Left renal pelvis (tissue), 4 donors: ENCODE measurements at places on chromosomes 3 and 15. TPM values are rescaled to one million over a fixed set of nuclear protein-coding genes. Genes with fewer than 3 reads are reported as not detected.

- no peak for DNase-seq
These were observed 7.4 kb downstream of the GLB1 start for GRCh38 chr3:33089515-33089914.

- no peak for DNase-seq
These were observed 100.7 kb downstream of the GALK2 start for GRCh38 chr15:49270541-49271421.

- no peak for DNase-seq
These were observed 14.7 kb downstream of the THBS1 start for GRCh38 chr15:39595338-39596221.

GRCh38 chr3:184742676-184743135 is 30.8 kb upstream of the MAGEF1 start:
- DNase-seq = no peak

DNA sequence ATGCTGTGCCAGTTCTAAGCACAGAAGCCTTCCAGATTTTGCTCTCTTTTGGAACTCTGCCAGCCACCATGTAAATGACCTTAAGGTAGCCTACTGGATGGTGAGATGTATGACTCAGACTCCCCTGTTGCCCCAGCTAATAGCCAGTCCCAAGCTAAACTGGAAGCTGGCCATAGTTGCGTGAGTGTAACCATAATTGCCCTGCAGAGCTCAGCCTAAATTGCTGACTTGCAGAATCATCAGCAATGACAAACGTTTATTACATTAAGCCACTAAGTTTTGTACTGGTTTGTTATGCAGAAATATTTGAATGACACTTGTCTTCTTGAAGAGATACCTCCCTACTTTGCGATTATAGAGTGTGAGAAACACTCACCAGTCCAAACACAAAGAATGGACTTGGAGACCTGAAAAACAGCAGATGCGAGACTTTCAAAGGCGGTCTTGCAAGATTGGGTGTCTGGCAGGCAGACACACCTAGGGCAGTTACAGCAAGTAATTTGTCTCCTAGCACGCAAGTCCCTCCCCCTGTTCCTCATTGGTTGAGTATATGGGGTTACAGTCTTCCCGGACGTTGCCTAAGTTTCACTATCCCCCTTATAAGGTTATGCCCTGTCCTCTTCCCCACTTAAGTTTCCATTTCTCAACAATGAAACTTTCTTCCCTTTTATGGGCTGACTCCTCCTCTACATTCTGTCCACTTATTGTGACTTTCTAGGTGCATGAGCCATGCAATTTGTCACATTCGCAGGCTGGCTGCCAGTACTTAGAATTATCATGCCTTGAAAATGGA is 83.6 kb upstream of the XCR1 start:
- no peak for DNase-seq

Gene UROC1
- not detected for polyA plus RNA-seq

DNA sequence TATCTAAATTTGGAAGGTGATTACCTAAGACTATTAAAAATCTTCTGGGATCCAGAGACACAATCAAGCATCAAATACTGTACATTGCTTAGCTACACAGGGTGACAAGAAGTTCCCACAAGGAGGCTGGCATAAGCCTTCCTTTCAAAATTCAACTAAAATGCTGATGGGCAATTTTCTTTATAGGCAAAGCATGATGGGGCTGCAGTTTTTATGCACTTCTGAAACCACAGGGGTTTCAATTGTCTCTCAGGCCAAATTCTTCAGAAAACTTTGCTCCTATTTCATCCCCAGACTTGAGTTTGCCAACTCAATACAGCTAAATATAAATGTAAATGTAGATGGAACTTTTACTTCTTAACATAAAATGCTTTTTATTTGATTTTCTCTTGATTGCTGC is 241.6 kb downstream of the ZPLD1 start:
- no peak for DNase-seq

Gene IQCF2
- not detected for polyA plus RNA-seq
